HuH-7.5 (cell line): ENCODE measurements at places on chromosomes 6 and 20.

- no peak for DNase-seq
Observed at GRCh38 chr6:52351879-52352238, 10.1 kb upstream of the PAQR8 start.

DNA sequence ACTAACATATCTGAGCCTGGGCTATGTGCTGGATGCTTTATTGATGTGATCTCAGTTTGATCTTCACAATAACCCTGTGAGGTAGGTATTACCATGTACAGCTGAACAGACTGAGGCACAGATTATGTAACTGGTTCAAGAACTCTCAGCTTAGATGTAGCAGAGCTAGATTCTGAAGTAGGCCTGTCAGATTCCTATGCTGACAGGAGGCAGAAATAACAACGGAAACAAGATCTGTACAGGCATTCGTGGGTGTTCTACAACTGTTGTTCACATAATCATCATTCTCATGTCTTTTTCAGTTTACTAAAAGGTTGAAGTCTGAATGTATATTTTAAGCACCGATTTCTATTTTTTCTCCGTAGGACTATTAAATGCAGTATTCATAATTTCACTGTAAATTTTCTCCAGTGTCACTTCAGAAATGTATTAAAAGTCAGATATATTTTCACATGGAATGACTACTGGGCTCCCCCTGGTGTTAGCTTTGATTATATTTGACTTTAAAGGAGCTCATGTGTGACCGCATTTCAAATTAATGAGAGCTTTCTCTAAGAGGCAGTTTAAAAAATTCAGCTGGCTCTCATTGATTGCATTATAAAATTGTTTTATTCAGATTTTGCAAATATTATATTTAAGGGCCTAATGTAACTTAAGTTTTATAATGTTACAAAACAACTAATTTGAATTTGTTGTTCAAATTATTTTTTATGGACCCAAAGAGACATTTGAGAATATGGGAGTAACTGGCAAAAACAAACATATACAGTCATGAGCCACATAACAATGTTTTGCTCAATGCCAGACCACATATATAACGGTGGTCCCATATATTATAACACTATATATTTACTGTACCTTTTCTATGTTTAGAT, 36.4 kb upstream of the SLC17A4 start:
- no peak for DNase-seq

DNA sequence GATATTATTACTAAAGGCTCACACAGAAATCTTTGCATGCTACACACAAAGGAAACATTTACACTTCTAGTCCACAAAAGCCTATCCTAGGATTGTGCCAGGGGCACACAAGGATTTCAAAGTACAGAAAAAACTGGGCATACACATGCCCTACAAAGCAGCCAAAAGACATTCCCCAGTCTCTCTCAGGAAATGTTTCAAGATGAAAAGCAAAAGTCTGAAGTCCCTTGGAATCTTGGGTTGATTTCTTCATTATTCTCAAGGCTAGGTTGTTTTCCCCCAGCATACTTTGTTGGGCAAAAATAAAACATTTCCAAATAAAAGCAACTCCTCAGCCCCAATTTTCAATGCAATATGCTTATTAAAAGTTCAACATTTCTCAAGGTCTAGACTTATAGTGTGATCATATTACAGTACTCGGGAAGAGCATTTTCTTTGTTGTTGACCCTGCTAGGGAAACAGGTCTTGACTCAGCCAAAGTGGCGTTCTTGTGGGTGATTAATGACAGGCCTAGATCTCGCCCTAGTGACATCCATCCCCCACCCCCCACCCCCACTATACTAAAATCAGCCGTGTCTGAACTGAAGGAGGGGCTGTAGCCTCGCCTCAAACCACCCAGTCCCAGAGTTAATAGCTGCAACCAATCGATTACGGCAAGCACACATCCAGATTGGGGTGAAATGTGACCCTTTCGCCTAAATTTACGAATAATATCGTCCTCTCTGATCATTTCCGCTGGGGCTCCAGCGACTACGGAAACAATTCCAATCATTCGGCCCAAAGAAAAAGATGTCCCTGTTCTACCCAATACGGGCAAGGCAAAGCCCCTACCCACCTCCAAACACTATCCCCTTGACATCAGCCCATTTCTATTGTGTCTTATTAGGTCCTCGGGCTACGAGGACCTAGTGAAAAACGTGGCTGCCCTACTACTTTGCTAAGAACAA, 1.4 kb downstream of the AKIRIN2 start:
- DNase-seq: peak; percentile 66

DNA sequence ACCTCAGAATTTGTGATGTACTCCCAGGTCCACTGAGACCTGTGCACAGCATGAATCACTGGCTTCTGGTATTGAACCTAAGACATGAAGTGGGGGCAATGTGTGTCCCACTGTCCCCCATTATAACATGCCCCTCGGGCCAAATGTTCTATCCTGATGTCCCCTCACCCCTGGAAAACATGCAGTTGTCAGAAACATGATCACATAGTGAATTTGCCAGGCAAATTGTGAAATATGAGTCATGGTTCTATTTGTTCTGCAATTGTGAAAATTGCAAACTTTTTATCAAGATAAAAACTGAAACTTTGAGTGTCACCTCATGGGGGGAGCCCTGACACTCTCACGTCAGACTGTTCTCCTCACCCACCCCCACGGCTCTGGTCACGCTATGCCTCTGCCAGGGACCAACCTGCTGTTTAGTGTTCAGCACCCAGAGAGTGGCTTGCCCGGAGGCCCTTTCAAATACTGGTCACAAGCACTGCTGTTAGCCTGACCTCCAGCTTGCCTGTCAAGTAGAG, 305.3 kb downstream of the CLIC5 start:
- DNase-seq: no peak

- DNase-seq: no peak
Observed at GRCh38 chr6:125612345-125612846, 137.0 kb upstream of the HEY2 start.

DNA sequence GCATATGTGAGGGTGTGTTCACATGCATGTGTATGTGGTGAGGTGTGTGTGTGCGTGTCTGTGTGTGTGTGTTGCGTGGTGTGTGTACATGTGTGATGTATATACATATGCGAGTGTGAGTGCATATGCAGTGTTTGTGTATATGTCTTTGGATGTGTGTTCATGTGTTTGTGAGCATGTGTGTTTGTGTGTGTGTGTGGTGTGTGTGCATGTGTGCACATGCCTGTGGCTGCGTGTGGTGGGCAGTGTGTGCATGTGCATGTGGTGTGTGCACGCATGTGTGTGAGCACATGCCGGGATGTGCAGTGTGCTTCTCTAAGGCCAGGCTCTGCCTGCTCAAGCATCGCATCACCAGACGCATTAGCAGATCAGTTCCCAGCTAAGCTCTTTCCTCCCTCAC, 5.7 kb downstream of the THBS2 start:
- no peak for DNase-seq

DNA sequence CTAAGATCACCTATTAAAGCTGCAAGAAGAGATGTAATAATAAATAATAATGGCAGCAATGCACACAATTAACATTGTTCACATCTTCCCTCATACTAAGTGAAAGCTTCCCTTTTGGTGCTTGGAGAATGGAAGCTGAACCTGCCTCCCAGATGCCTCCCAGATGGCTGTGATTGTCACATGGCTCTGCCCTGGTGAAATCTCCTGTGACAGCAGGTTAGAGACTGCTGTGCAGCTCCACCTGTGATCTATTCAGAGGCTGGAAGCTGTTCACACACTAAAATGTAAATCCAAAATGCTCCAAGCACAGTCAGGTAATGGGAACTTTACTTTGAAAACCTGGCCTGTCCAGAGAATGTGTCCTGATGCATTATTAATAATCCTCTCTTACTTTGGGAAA, 41.7 kb upstream of the RGS17 start:
- DNase-seq: no peak

- no peak for DNase-seq
Observed at GRCh38 chr20:58459058-58459750, 56.0 kb downstream of the APCDD1L start.

- DNase-seq: no peak
Observed at GRCh38 chr20:25022680-25023079, 30.1 kb upstream of the APMAP start.

- no peak for DNase-seq
Observed at GRCh38 chr6:4297348-4297747, 162.0 kb upstream of the ECI2 start.

- no peak for DNase-seq
Observed at GRCh38 chr6:33950472-33950881, 146.7 kb upstream of the MLN start.

DNA sequence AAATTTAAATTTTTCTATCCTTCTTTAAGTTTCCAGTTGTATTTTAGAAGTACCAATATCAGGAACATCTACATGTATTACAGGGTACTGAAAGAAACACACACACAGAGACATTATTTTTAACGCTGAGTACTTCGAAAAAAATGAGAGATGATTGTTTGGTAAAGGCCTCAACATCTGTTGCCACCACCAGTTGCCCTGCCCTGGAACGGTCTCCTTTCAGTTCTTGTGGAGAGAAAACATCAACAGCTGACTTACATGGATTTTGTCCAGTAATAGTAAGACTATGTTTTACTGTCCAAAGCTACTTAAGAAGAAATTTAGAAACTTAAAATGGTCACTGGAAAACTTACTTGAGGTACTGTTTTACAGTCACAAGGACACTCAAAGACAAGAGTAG, 16.7 kb downstream of the HMGCLL1 start:
- no peak for DNase-seq

GRCh38 chr6:125584468-125584939, 164.9 kb upstream of the HEY2 start:
- DNase-seq: no peak

- DNase-seq: no peak
Observed at GRCh38 chr6:39880594-39880993, 53.7 kb downstream of the MOCS1 start.

DNA sequence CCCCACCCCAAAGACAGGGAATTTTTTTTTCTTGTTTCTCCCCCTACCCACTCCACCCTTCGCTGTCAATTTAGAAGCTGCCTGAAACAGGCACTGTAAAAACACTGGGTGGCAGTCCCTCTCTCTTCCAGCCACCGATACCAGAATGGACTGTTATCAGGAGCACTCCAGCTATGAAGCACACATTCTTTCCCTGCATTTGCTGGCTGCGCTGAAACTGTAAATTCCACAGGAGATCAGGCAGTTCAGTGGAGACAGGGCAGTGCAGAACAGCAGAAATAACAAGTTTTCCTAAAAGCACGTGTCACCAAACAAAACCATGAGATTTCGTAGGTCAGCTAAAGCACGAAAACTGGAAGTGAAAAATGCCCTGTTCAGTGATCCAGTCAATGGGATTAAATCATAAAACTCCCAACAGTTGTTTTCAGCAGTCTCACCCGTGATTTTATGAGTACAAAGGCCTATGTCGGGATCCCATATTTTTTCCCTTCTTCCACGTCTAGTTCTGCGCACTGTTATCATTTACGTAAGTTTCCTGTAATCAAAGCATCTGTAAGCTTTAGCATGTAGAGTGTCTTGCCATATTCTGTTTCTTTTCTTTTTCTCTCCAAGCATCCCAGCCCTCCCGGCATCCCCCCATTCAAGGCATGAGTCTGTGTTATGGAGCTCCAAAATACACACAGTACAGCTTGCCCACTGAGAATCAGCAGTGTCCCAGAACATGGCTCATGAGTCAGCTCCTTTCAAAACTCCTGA, 359.9 kb upstream of the EPHA7 start:
- DNase-seq: no peak

GRCh38 chr6:159687341-159687740, 5.7 kb downstream of the SOD2 start:
- DNase-seq: no peak

- DNase-seq: no peak
Observed at GRCh38 chr6:135115834-135116233, 61.2 kb upstream of the HBS1L start.

DNA sequence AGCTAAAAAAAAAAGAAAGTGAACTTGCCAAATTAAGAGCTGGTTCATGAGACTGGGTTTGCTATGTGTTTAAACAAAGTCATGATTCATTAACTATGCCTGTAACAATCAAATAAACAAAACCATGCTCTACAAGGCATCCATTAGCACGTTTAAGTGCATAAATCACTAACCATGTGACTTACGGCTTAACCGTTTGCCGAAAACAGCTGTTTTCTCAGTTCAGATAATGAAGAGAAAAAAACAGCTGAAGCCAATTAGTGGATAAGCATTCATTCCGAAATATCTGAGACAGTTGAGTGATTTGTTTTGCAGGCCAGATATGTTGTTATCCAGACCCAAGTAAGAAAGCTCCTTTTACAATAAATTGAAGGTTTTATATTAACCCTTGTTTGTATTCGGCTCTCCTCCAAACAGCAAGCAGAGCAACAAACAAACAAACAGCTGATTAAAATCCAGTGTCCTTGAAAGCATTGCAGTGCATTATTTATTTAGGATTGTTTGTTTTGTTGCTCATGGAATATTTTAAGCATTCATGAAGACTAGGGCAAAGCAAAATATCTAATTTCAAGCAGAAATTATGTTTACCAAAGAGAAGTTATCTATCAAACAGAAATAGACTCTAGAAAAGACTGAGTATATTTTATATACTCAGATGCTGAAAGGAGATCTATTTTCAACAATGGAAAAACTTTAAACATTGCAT, 343.5 kb downstream of the RFPL4B start:
- DNase-seq: no peak

- DNase-seq: no peak
Observed at GRCh38 chr20:48957533-48957932, 36.0 kb downstream of the ARFGEF2 start.

- no peak for DNase-seq
Observed at GRCh38 chr6:55819811-55820210, 55.6 kb downstream of the BMP5 start.

DNA sequence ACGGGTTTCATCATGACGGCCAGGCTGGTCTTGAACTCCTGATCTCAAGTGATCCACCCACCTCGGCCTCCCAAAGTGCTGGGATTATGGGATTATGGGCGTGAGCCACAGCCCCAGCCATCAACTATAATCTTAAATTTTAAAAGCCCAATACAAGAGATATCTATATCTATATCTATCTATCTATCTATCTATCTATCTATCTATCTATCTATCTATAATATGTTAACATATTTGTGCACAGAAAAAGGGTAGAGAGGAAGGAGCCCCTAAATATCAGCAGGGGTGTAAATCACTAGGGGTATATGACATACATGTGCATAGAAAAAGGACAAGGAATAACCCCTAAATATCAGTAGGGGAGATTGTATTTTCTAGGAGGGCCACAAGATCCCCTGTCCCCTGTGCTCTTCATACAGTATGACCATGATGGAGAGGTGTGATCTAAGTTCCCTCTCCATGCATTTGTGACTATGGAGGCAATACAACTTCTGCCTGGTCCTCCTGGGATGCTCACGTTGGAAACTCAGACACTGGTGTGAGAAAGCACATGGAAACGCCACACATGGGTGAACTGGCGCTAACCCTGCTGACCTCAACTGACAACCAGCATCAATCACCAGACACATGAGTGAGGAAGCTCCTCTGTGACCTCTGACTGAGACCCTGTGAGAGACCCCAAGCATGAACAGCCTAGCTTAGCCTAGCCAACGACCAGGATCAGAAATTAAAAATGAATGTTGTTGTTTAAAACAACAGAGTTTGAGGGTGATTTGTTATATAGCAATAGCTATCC, 1.2 kb upstream of the SPATS1 start:
- DNase-seq: no peak

- no peak for DNase-seq
Observed at GRCh38 chr6:135586844-135587243, 89.3 kb upstream of the AHI1 start.

GRCh38 chr20:45450097-45450818, 19.3 kb upstream of the WFDC2 start:
- DNase-seq: no peak

GRCh38 chr20:15475483-15475882, 1097.8 kb downstream of the KIF16B start:
- no peak for DNase-seq

- no peak for DNase-seq
Observed at GRCh38 chr20:48706116-48706656, 121.6 kb downstream of the PREX1 start.
